ENCODE measurements at places on chromosomes 6 and 20.

DNA sequence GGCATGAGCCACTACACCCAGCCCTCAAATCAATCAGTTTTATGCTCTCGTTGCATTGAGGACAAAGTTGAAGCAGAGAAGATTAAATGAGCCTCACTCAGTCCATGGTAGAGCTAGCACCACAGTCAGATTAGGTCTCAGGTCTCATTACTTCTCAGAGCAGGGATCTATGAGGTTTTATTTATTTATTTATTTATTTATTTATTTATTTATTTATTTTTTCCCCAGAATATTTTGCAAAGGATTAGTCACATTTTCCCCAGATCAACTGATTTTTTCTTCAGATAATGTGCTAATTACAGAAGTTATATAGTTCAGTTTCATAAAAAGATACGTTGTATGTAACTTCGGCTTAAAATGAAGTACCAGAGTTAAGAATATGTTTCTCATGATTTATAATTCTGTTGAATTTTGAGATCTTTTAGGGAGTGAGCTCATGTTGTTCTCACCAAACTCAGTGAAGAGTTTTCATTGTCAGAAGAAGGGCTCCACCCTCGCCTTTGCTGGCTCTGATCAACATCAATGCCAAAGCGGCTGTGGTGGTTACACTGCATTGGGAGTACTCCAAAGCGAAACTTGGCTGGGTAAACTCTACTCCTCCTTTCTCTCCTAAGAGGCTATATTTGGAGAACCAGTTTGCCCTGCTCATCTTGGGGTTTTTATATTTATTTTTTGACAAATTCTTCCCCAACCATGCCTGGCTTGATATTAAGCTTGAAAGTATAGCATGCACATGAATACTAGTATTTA is 12.9 kb upstream of the ID4 start:
- DNase-seq: no peak

DNA sequence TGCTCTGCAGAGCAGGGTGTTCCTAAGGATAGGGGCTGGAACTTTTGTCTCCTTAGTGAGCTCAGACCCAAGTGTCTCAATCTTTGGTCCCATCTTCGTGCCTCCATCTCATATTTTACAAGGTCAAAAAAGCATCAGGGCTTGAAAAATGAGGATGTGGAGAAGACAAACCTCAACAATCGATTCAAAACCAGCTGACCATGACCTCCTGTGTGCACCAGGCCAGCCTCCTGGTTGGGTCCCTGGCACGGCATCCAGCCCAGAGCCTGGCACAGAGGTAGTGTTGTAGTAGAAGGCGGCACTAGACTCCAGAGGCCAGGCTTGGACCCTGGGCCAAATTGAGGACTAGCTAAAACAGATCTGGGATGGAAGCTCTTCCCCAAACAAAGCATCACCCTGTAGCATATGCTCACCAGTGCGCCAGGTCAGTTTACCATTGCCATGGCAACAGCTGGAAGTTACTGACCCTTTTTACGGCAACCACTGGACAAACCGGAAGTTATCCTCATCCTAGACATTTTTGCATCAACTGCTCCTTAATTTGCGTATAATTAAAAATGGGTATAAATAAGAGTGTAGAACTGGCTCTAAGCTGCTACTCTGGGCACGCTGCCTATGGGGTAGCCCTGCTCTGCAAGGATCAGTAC is 69.3 kb upstream of the BLCAP start:
- DNase-seq: no peak

- no peak for DNase-seq
Measured at GRCh38 chr6:134979142-134979541, 29.2 kb upstream of the ALDH8A1 start.

GRCh38 chr20:50108556-50109235 is 4.3 kb downstream of the UBE2V1 start:
- no peak for DNase-seq

- DNase-seq: no peak
Measured at GRCh38 chr20:12435268-12435667, 517.6 kb downstream of the BTBD3 start.

GRCh38 chr6:132505158-132505557 is 7.8 kb downstream of the STX7 start:
- DNase-seq: no peak

- peak; percentile 38 for DNase-seq
Measured at GRCh38 chr6:160393891-160394653, 45.9 kb downstream of the SLC22A3 start.

- DNase-seq: no peak
Measured at GRCh38 chr6:133257545-133258105, 16.5 kb downstream of the EYA4 start.

GRCh38 chr20:48143435-48144081 is 358.3 kb upstream of the SULF2 start:
- no peak for DNase-seq

DNA sequence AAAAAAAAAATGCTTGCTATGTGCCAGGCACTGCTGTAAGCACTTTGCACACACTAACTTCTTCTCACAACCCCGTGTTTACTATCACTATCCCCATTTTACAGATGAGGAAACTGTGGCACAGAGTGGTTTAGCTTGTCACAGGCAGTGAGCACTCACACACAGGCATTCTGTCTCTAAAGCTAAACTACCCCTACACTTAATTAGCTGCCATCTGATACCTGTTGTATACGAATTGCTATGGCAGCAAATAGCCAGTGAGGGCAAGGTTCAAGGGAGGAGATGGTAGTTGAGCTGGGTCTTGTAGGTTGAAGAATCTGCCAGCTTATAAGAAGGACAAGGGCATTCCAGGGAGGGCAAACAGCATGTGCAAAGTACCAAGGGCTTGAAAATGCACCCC is 5.2 kb downstream of the TNNC2 start:
- DNase-seq: no peak

DNA sequence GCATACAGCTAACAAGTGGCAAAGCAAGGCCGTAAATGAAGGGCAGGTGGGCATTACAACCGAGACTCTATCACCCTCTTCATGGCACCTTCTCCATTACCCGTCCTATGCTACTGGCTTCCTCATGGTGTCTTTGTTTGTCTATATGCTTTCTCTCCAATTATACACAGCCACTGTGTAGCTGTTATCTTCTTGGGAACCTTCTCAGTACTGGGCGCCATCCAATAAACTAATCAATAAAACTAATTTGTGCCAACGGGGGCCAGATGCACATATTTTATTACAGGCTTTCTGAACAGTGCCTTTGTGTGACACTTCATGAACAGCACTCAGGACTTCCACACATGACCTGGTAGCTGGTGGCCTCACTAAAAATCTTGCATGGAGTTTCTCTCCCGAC is 149.8 kb upstream of the PCSK2 start:
- no peak for DNase-seq

DNA sequence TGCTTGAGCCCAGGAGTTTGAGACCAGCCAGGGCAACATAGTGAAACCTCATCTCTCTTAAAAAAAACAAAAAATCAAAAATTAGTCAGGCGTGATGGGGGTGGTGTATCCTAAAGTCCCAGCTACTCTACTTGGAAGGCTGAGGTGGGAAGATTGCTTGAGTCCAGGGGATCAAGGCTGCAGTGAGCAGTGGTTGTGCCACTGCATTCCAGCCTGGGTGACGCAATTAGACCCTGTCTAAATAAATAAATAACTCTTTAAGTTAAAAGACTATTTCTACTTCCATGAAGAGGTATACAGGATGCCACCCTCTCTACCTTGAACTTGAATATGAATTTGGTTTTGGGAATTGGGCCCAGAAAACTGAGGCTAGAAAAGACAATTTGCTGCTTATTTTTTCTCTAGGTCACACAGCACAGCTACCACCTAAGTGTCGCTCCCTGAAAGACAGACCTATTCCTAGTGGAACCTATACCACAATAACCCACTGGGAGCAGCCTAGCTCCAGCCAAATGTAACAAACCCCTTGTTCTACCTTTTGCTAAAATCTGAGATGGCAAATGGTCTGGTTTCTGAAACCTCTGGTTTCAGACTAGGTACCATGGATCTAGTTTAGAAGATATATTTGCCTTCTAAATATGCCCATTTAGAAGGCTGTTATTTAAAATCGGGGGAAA is 35.2 kb downstream of the HMGCLL1 start:
- no peak for DNase-seq

DNA sequence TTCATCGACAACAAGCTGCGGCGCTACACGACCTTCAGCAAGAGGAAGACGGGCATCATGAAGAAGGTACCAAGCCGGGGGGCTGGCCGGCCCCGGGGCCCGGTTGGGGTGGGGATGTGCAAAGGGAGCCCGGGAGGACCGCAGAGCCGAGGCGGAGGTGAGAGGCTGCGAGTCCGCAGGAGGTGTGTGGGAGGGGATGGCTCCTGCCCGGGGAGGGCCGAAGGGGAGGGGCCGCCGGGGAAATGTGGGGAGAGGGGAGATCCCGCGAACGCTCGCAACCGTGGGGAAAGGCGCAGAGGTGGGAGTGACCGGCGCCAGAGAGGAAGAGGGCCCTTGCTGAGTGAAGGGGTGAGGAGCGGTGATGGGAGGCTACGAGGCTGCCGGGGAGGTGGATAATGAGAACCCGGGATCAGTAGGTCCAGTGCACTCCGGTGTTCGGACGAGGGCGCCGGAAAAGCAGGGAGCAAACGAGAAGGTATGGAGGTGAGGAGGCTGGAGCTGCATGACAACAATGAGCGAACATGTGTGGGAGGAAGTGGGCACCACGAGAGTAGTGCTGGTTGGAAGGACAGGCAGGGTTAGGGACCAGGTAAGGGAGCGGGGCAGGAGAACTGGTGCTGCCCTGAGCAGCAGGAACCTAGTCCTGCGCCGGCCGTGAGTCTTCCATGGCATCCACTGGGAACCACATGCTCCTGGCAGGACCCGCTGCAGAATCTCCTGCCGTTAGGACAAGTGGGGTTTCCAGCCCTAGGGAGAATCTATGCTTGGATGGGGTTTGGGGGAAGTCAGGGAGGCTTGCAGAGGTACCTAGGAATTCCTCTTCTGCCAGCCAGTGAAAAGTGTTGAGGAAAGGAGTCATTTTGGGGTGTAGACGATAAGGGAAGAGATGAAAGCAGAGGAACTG is 1.3 kb downstream of the SRF start:
- DNase-seq: peak; percentile 47

DNA sequence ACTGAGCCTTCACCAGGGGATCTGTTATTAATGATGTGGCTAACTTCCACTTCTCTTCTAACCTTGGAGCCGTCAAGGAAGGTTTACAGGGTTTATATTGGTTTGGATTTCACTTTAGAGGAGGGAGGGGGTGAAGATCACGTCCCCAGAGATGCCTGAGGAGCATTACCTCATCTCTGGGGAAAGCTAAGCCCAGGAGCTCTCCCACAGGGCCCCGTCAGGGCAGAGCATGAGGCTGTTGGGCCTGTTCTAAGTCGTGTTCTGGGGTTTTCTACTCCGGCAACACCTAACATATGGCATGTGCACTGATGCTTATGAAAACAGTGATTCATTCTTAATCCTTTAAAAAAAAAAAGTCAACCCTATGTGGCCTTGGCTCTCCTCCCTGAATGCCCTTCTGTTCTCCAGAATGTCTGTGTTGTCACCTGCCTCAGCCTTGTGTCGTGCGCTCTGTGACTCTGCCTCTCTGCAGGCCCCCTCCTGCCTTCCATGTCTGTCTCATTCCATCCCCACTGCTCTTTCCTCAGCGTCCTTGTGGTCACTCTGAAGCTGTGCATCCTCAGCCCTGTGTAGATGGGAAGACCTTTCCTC is 97.4 kb upstream of the JARID2 start:
- DNase-seq: no peak

- DNase-seq: no peak
Measured at GRCh38 chr20:31594558-31595379, 10.3 kb upstream of the ID1 start.

DNA sequence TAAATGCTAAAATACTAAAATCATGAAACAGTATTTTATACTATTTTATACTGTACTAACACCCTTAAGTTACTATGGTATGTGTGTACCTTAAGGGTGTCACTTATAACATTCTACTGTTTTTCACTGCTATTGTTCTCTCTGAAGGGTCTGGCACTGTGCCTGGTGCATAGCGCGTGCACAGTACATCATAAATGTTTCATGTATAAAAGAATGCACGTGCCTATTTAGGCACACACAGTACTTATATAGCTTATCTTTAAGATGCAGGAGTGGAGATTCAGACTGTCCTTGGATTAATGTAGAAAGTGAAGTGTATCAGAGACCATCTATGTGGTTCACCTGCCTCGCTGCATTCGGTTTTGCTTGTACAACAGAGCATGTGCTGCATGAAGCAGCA is 64.0 kb upstream of the SGK1 start:
- DNase-seq: no peak

DNA sequence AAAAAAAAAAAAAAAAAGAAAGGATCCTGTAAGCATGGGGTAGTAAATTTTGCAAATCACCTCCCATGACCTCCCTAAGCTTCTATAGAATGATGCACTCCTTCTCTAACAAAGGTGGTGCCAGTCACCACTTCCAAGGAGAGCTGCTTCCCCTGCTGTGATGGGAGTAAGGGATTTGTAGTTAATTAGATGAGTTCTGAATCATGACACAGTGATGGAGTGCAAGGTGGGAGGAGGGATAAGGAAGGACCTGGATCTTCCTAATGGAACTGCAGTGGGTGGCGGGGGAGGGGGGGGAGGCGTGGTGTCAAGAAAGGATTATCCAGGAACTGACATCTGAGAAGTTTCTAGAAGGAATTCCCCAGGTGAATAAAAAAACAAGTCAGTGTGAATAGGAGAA is 47.8 kb downstream of the NRN1 start:
- DNase-seq: no peak

DNA sequence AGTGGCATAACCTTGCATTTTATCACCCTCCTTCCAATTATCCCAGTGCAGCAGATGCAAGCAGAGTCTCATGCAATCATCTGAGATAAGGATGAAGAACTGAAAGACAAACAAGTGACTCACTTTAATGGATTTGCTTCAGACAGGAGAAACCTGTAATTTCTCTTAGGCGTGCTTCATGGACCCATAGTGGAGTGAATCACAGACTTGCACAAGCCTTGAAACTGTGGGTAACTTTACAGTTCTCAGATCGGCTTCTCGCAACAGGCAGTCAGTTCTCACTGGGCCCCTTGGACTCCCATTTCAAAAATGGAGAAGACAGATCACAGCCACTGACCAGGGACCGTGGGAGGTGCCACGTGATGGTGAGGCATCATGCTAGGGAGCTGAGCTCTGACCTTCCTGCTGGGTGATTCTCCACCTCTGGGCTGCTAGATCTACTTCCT is at the start of gene ADGRF4:
TSS of gene ADGRF4 (plus strand) at position 239 of the 446 bp plus-strand sequence. CDS start 8,666 bp downstream, outside the sequence.
- DNase-seq: no peak

- DNase-seq: no peak
Measured at GRCh38 chr6:70221715-70222438, 81.0 kb downstream of the COL9A1 start.

- DNase-seq: no peak
Measured at GRCh38 chr20:38134427-38135270, 30.4 kb downstream of the TGM2 start.

GRCh38 chr6:165961233-165961632 is 206.4 kb downstream of the TBXT start:
- no peak for DNase-seq

GRCh38 chr6:34990971-34991560 is 102.0 kb downstream of the ANKS1A start:
- no peak for DNase-seq
